AG10803 (cell line): ENCODE measurements at places on chromosomes 13 and 19.

GRCh38 chr19:19053508-19054314 lies 10.1 kb upstream of the SLC25A42 start:
- DNase-seq, result peak; percentile 47

GRCh38 chr19:55661826-55662225 lies 7.0 kb downstream of the U2AF2 start:
- no peak for DNase-seq

DNA sequence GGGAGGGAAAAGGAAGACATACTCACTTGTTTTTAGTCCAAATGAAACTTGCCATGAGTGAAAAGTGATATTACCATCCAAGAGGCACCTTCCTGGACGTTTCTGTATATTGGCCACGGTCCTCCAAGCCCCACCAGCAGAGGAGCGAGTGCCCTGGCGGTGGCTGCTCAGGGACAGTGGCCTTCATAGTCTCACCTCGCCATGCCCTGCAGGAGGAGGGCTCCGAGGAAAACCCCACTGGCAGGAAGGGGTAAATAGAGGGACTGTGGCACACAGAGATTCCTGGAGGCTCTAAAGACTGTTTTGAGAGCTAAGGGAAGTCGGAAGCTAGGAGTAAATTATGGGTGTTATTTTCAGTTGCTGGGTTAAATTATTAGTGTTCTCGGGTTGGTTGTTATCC lies 98.4 kb upstream of the UBL3 start:
- no peak for DNase-seq

- no peak for DNase-seq
Observed at GRCh38 chr13:62033934-62034333, 618.3 kb upstream of the PCDH20 start.

- DNase-seq, result peak; percentile 86
Observed at GRCh38 chr13:24207841-24208667, 47.5 kb downstream of the SPATA13 start.

GRCh38 chr13:45336025-45336800 lies 4.8 kb downstream of the TPT1 start:
- no peak for DNase-seq

GRCh38 chr19:11324079-11324661 lies 15.3 kb downstream of the RAB3D start:
- peak; percentile 97 for DNase-seq
